Psoas muscle (tissue), 8 donors: ENCODE measurements at places on chromosomes 7 and 10.

DNA sequence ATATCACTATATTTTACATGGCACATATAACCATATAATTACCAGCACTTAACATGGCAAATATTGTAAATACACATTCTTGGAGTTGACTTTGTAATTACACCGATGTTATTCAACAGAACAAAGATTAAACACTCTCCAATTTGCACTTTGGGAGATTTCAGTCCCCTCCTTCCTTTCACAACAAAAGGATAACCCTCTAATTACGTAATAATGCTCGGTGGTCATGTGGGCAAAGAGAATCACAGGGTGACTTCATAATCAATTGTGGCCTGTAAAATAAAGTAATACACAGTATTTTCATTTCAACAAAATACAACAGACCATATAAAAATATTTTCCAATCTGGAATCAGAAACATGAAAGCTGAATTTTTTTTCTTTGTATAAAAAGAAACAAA, 73.2 kb downstream of the RHOBTB1 start:
- no peak for DNase-seq

DNA sequence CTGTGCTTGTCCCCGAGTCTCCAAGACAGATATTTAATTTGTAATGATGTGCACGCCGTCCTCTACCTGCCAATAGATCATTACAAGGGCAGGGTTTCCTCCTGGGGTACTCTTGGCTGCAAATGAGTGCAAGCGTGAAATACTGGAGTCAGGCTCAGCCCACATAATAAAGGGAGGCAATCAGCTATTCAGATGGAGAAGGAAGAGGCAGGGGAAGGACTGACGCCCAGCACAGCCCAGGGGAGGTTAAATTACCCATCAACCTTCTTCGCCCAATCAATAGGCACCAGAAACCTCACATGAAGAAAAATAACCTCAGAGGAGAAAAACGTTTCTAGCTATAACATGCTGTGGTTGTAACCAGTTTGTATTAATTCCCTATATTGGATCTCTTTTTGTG, 544.9 kb upstream of the ADARB2 start:
- DNase-seq: no peak

GRCh38 chr7:23276947-23277346, 22.2 kb upstream of the MALSU1 start:
- DNase-seq: no peak

DNA sequence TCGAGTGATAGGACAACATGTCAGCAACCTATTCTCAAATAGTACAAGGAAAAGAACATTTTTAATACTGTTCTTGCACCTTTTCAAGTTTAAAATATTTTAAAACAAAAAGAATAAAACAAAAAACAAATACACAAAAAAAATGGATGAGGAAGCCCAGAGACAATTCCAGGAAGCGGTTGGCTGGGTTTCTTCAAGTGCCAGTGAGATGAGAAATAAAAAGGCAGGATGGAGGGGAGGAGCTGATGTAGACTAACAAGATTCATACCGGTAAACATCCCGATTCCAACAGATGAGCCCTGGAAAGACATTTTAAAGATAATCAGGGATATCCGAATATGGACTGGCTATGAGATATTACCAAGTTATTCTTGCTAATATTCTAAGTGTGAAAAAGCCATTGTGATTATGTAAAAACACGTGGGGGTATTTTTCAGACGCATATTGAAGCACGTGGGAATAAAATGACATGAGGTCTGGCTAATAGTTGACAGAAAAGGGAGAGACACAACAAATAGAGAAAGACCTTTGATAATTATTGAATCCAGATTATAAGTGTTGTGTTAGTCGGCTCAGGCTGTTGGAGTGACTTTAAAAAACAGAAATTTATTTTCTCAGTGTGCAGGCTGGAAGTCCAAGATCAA, 101.3 kb upstream of the LRRC4 start:
- no peak for DNase-seq

GRCh38 chr10:120996456-120997034, 145.4 kb downstream of the WDR11 start:
- DNase-seq: no peak

DNA sequence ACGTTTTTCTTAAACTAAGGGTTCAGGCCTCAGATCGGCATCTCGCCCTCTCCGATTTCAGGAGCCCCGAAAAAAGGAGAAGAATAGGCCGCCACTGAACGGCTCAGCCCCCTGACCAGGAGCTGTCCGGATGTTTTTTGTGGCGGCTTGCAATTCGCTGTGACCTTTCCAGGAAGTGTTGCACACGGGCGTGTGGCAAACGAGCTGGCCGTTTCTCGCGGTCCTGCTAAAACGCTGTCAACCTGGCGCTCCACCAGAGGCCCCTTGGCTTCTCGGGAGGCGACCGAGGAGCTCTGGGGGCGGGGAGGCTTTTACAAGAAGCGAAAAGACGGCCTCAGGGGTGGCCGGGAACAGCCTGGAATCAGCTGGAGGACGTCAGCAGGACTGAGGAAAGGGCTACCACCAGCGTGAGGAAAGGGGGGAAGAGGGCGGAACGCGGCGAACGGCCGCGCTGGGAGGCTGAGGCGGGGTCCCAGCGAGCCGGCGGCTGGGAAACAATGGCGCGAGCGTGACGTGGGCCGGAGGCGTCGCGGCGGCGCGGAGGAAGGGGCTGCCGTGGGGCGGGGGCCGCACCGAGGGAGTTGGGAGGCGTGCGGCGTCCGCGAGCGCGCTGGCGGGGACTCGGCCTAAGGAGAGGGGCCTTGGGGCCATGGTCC, 493 bp downstream of the NT5C2 start:
- peak; percentile 87 for DNase-seq

- peak; percentile 61 for DNase-seq
These were observed 307.4 kb upstream of the AOAH start for GRCh38 chr7:37031571-37032257.

DNA sequence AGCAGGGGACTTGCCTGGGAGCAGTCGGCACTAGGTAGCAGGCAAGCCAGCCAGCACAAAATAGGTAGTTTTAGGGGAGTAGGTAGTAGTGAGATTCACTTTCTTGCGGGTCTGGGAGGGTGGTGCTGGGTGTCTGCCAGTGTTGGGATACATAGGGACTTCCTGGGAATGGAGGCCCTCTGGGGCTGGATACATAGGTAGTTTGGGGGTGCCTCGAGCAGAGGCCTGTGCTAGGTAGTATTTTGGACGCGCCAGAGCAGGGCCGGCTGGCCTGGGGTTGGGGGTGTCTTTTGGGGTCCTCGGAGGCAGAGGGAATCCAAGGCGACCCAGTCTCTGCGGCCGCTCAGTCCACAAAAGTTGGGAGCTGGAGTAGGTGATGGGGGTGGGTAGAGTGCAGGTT, 2.0 kb upstream of the HOXA3 start:
- DNase-seq: no peak

GRCh38 chr10:62437696-62438095, 63.5 kb downstream of the ZNF365 start:
- no peak for DNase-seq
